ENCODE measurements at places on chromosomes 2 and 18.

DNA sequence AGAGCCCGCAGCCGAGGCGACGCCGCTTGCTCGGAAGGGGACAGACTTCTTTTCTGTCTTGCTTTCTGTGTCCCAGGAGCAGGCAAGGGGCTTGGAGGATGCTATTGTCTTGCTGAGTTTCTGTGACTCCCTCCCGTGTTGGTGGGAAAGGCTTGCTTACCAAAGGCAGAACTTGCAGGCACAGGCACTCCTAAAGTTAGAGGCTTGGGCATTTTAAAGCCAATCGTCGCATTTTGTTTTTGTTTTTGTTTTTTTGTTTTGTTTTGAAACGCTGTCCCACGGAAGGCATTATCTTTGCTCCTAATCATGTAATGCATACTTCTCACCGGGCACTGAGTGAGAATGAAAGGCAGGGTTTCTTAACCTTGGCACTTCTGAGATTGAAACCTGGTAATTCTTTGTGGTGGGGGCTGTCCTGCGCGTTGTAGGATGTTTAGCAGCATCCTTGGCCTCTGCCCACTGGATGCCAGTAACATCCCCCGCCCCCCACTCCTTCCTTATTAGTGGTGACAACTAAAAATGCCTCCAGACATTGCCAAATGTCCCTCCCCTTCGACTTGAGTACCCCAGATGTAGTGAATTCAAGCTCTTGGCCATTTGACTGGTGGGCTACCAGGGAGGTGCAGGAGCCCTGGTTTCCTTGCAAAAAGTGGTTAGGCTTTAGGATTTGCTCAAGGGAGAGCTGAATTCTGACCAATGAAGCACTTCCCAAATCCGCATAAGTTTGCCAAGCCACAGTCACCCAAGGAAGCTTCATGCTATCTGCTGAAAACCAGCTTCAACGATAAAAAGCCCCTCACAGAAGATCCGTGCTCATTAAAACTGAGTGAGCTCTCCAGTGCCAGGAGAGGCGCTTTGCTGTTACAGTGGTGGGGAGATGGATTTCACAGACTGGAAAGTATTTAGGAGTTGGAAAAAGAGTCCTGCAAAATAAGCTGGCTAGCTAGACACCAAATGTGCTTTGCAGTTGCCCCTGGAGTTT is 1.2 kb downstream of the ANTXR1 start:
- DNase-seq, result no peak

DNA sequence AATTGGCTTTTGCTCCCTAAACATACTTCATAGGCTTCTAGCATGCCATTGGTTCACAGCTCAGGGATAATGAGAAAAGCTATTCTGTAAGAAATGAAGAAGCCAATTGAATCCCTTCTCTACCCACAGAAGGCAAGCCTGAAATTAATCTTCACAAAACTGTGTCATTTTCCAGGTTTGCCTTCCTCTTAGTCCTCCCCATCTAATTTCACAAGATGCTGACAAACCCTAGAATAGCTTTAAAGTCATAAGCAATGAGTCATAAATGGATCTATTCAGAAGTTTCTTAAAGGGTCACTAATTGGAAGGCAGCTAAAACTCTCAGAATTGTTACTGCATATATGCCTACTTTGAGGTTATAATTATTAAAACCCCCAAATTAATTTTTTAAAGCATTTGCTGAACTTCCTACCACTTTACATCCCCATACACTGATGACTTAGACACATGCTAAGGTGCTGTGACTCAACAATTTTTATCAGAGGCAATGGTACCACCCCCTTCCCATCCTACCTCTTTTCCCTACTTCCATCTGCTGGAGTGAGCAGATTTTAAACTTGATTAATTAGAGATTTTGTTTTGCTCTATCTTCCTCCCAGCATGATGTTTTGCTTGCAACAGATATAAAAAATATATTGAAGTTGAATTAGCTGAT is 51.3 kb upstream of the NABP1 start:
- DNase-seq, result no peak

DNA sequence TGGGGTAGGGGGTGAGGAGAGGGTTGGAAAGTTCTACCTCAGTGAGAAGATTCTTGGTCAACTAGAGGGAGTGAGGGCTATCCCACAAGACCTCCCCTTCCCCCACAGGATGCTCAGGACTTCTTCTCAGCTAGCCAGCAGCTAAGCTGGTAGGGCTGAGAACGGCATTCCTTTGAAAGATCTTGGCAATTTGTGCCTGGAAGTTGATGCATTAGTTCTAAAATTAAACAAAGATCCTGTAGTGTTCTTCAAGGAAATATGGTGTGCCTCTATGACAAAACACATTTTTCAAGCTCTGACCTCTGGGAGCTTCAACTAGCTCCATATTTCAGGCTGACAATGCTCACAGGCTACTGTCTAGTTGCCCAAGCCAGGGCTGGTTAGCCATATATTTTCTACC is 2.3 kb downstream of the LYPD1 start:
- DNase-seq, result no peak

DNA sequence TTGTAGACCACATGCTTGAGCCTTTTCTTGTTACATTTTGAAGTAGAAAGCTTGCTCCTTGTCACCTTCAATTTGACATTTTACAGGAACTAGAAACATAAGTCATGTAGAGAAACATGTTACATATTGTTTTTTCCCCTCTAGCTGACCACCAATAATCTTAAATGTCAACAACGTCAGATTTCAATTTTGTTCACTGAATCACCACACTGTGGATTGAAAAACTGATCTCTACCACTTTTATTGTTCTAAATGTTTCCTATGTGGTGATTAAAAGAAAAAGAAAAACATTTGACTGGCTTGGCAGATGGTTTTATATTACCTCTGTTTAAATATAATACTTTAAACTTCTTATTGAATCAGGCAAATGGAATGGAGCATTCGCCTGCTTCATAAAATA is 87.7 kb downstream of the DSEL start:
- DNase-seq, result no peak
